Epithelial cell of proximal tubule (primary cell): ENCODE measurements at places on chromosomes 4 and X.

DNA sequence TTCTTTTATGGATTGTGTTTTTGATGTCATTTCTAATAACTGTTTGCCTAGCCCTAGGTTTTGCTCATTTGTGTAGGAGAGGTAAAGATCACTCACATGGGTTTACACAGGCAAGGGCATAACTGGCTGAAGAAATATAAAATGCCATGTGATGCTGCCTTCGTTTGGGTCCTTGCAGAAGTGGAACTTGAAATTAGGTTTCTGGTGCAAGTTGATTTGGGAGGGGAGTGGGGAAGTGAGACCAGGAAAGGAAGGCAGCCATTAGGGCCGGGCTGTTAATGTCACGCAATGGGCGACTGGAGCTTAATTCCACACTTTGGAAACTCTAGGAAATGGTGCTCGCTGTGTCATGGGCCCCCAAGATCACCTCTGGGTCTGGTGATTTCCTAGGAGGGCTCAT, 14.5 kb downstream of the CLCN4 start:
- DNase-seq: no peak

- peak; percentile 22 for DNase-seq
These were observed 26.4 kb downstream of the NOP14 start for GRCh38 chr4:2936773-2937145.

DNA sequence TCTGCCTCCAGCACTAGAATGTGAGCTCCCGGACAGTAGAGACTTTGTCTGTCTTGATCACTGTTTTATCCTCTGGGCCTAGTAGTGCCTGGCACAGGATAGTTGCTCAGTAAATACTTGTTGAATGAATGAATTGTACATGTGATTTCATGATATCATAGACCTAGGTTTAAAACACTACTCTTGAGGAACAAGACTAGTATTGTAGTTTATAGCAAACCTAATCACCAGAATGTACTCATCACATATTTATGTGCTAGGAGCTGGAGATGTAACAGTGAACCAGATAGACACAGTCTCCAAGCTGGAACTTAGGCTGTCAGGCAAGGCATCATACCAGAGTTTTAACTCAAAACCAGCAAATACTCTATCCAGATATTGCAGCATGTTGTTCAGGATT, 23.5 kb downstream of the GAB3 start:
- no peak for DNase-seq

DNA sequence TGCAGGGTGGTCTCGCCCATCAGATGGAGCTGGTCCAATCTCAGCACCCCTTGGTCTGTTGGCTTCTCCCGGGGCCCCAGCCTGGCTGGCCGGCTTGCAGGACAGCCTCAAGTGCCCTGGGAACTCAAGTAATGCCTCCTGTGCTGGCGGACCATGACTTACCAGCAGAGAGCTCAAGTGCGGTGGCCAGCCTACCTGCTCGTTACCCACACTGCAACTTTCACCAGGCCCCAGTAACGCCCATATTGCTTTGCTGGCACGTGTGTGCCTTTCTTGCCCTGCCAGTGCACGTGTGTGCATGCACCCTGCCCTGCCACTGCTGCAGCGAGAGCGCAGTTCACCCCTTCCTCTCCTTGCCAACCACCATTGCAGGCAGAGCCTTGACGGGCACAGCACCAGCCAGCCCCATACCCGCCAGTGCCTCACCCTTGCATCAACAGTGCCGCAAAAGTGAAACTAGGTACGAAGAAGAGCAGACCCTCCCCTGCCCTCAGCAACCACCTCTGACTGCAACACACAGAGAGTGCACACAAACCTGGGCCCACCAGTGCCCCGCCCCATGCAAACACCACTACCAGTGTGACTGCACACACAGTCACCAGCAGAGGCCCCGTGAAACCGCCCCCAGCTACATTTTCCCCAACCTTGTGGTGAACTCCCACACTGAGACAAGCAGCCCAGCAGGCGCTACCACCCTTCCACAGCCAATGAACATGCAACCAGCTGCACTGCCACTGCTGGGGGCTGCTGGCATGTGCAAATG, 88.9 kb upstream of the POU3F4 start:
- no peak for DNase-seq

GRCh38 chr4:59387759-59388758, 1812.1 kb upstream of the ADGRL3 start:
- no peak for DNase-seq

DNA sequence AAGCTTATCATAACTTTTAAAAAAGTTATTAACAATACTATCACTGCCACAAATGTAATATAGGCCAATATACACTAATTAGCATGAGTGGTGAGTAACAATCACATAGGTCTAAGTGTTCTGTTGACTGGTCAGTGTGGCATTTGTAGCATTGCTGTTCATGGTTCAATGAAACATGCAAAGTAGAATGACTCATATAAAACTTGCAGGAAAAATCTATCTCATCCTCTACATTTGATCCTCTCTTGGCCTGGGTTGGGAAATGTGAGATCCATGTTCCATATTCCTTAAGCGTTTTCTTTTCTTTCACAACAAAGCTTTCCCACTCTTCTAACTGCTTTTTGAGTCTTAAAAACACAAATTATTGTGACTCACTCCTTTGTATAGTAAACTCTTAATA, 1418.7 kb downstream of the FSTL5 start:
- peak; percentile 62 for DNase-seq

DNA sequence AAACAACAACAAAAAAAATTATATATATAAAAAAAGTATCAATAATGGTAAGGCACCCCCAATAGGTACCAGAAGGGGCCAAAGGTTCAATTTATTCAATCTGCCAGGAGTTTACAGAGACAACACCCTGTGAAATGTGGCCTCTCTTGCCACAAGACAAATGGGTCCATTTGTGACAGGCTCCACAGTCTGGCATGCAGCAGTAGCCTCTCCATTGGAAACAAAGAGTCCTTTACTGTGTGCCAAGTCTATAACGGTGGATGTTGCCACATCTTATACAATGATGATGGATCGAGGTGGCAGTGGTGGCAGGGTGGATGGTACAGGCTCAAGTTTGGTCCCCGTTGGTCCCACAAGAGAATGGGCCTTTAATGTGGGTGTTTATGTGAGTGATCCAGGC, 70.1 kb upstream of the SH3RF1 start:
- DNase-seq: no peak

DNA sequence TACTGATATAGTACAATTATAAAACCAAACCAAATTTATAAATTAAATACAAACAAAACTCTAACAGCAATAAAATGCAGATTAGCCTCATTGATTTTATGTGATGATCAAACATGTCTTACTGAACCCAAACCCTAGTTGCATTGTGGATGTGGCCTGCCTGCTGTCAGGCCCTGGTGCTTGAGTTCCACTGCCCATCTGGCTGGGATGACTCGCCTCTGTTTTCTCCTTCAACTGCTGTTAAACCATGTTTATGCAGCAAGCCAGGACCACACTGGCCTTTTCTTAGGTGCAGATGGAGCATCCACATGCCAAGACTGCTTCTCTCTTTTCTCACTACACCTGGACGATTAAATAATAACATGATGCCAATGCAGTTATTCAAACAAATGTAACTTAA, 22.6 kb downstream of the NAP1L5 start:
- no peak for DNase-seq

- no peak for DNase-seq
These were observed 85.5 kb downstream of the SHOX start for GRCh38 chrX:716136-716535.

GRCh38 chr4:121380776-121381462, at the start of gene QRFPR:
Gene QRFPR, minus strand, starts transcription at chr4:121381018. Its CDS starts 371 bp downstream, at chr4:121380647.
- DNase-seq: no peak

DNA sequence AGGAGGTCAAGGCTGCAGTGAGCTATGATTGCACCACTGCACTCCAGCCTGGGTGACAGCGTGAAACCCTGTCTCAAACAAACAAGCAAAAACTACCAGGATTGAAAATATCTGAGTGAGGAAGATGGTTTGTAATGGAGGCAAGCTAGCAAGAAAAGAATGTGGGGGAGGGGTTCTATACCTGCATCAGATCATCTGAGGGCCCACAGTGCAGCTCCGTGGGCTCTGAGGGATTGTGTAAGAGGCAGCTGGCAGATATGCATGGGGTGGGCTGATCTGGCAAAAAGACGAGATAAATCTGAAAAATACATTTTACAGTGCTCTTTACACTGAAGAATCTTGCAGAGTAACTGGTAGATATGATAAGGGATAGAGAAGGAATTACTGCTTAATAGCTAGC, 28.9 kb upstream of the CHRNA9 start:
- no peak for DNase-seq

DNA sequence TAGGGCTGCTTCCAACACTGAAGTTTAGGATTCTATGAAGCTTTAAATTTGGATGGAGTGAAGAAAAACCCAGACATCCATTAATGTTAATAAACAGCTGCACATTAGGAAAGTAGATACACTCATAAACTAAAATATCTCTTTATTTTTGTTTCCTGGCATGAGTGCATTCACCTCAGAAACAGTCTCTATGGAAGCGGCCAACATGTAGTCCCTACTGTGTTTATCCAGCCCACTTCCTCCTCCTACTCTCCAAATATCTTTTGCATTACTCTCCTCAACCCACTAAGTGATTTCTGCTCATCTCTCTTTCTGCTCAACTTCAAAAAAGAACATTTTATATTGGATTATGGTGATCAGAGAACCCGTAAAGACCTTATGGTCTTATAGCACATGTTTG, 180.3 kb upstream of the MXRA5 start:
- no peak for DNase-seq

- DNase-seq: no peak
These were observed 203.7 kb downstream of the BMPR1B start for GRCh38 chr4:94961420-94961819.

DNA sequence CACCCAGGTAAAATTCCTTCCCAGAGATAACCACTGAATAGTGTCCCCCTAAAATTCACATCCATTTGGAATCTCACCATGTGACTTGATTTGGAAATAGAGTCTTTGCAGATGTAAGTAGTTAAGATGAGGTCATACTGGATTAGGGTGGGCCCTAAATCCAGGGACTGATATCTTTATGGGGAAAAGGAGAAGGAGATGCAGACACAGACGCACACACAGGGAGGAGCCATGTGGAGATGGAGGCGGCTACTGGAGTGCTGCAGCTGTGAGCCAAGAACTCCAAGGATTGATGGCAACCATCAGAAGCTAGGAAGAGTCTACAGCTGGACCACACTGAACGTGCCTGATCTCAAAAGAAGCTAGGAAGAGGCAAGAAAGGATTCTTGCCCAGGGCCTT, 96.6 kb upstream of the SRD5A3 start:
- no peak for DNase-seq

DNA sequence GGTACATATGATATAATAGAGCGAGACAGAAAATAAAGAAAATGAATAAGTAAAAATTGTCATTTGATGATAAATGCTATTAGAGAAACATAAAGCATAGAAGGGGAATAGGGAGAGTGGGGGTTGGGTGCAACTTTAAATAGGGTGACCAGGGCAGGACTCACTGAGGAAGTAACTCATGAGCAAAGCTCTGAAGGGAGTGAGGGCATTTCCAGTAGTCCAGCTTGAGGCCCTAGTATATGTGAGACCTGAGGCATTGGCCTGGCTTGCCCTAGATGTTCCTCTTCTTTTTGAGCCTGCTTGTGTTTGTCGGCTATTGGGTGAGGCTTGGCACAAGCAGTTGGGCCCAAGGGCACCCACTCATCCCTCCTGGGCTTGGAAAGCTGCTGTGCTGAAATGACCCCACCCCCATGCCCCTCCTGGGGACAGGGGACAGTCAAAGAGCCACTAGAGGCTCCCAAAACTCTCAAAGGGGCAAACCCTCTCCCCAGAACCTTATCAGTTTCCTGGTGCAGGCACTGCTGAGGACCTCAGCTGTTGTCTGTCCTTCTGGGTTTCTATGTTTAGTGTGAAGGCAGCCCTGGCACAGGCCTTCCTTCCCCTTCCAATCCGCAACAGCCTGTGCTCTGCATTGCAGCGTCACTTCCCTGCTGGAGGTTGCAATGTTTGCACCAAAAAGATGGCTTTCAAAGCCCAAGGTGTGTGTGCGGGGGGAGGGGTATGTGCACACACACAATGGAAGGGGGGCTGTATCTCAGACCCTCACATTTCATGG, 40.1 kb downstream of the APLN start:
- no peak for DNase-seq

DNA sequence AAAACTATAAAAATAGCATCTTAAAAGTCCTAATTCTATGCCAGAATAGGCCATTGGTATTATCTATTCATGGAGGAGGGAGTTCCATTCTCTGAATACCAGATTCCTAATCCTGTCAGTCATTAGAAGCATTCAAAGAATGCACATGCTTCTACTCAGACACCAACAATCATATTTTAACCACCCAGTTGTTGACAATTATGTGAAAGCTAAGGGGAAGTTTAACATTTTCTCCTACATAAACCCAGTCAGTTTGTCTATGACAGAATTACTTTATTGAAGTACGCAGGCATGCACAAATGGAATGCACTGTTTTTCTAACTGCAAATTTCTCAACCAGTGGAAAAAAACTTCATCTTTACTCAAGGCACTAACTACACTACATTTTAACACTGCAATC, 69.6 kb upstream of the MTNR1A start:
- DNase-seq: peak; percentile 23

DNA sequence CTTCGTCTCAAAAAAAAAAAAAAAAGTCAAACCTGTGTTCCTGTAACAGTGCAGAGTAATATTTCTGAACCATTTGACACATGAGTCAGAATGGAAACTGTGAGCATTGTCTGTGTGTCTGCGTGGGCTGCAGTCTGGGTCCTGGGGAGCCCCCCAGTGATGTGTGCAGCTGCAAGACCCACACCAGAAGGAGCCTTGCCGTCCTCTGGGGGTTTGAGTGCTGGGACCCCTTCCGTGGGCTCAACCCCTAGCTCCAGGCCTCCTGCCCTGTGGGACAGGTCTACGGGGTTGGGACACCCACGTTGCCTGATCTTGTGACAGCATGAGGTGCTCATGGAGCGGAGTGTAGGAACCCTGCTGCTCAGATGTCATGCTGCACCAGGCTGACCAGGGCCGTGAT, 43.7 kb downstream of the DDX3X start:
- no peak for DNase-seq

- DNase-seq: no peak
These were observed 51.2 kb upstream of the KLF3 start for GRCh38 chr4:38612646-38613414.

DNA sequence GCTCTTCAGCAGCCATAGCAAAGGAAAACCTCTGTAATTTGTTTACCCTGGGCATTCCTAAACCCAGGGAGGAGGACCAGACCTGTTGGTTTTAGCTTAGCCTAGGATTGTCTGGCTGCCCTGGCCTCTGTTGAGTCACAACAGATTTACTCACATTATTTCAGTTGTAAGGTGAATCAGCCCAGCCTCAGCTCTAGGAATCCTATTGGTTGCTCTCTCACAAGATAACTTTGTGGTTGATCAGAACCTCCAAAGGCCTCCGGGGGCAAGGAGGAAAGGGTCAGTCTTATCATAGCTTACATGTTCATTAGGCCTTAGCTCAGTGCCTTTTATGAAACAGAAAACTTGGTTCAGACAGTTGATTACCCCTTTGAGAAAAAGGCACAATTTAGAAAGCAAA, 41.0 kb downstream of the PDK3 start:
- DNase-seq: no peak

DNA sequence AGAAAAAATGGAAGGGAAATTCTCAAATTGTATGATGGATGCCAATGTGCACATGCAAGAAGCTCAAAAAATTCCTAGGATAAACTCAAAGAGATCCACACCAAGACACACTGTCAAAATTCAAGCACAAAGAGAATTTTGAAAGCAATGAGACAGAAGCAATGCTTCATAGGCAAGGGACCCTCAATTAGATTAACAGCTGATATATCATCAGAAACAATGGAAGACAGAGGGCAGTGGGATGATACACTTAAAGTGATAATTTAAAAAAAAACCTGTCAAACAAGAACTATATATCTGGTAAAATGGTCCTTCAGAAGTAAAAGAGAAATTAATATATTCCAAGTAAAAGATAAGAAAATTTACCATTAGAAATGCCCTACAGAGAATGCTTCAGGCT, 306.3 kb upstream of the PCDH7 start:
- DNase-seq: no peak
